ENCODE measurements at places on chromosomes 1 and 21.

DNA sequence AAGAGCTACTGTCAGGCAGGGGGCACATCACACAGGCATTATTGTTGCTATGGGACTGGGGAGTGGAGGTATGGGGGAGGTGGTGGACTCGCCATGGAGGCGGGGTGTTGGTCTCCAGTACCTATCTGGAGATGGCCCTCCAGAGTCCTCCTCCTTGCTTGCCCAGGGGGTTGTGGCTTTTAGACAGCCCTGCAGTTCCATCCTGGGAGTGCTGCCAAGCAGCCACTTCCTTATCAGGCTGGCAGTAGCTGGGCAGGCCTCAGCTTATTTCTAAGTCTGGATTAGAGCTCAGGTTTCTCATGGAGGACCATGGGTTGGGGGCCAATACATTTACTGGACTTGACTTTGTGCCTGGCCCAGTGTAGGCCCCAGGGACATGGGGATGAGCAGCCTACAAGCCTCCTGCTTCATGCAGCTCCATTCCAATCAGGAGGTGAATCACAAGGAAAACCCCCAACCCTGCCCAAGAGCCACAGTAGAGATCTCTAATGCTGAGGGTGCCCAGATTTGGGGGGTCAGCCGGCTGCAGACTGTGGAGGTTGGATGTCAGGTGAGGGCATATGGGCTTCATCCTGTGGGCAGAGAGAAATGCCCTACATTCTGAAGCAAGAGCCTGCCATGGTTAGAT is 210.7 kb upstream of the EDN2 start:
- DNase-seq = no peak

GRCh38 chr1:93937997-93938396 is 28.8 kb upstream of the GCLM start:
- no peak for DNase-seq

GRCh38 chr1:164638492-164639202 is 79.7 kb downstream of the PBX1 start:
- DNase-seq = no peak

DNA sequence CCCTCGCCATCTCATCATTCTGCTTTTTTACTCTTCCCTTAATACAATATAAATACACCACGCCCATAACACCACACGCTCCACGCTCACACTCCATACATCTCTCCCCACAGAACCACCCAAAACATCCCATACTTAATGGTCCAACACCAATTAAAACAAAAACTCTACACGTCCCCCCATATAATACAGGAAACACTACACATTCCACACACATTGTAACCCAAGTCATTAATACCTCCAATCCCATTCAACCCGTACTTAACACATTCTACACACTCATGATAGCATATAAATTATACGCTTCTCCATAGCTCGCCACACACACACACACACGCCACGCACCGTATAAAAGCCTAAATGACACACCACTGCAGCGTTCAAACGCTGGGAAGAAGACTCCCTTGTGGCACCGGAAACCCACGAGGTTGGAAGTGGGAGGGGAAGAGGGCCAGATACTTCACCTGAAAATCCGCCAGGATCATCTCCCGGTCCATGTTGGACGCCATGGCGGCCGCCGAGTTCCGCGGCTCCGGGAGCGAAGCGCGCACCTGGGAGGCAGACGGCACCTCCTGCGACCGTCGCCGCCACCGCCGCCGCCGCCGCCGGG is 659 bp downstream of the FAF1 start:
- no peak for DNase-seq

- no peak for DNase-seq
Measured at GRCh38 chr21:45574691-45575090, 32.5 kb upstream of the SLC19A1 start.

Measured in hypothalamus (tissue), 51 donors.